ENCODE measurements at places on chromosomes 6 and 20.

DNA sequence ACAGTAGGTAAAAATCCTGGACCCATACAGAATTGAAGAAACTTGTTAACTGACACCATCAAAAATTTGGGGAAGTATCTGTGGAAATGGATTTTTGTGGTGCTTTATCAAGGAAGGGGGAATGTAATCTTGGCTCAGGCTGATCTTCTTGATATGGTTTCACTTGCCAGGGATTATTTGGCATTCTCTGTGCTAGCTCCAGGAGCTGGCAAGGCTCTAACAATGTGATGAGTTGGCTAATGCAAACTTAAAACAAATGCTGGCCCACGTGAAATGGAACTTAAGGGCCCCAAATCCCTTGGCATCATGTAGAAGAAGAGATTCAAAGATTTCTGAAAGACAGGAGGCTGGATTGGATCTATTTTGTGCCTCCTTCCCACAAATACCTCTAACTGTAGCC lies 13.1 kb downstream of the KCNS1 start:
- no peak for DNase-seq

DNA sequence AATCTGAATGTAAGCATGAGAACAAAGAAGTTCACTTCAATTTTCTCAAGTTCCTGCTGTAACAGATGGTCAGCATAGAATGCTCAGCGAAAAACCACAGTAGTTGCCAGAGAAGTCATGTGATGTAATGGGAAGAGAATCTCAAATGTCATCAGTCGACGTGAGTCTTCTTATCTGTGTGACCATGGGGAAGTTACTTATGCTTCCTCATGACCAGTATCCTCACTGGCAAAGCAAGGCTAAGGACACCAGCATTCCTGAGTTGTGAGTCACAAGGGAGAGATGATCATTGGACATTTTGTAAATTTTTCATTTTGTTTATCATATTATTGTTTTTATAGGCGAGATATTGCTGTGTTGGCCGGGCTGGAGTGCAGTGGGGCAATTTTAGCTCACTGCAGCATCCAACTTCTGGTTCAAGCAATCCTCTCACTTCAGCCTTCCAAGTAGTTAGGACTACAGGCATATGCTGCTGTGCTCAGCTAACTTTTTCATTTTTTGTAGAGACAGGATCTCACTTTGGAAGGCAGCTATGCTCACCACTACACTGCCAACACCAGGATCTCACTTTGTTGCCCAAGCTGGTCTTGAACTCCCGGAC lies 21.9 kb downstream of the SGK1 start:
- DNase-seq: no peak

- no peak for DNase-seq
These were observed 3.9 kb upstream of the LRP11 start for GRCh38 chr6:149867876-149868640.

DNA sequence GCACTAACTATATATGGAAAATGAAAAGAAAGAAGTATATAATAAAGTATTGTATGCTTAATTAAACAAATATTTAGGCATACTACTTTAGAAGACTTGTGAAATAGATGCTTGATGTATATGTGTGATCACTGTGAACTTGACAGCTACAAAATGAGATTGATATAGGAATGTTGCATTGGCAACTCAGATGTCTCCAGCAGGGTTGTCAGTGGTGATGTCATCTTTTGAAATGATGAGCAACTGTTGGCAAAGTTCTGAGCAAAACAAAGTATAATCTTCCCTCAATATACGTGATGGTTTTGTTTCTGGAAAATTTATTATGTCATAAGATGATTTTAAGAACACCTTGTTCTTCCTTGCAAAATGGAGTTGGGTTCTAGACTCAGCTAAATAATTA lies 133.8 kb downstream of the ARID1B start:
- DNase-seq: no peak

- no peak for DNase-seq
These were observed 134.0 kb upstream of the DTNBP1 start for GRCh38 chr6:15796844-15797243.

GRCh38 chr6:168906391-168906790 lies 347.3 kb downstream of the THBS2 start:
- DNase-seq: no peak

GRCh38 chr6:105902401-105903031 lies 183.6 kb upstream of the PRDM1 start:
- DNase-seq: no peak

DNA sequence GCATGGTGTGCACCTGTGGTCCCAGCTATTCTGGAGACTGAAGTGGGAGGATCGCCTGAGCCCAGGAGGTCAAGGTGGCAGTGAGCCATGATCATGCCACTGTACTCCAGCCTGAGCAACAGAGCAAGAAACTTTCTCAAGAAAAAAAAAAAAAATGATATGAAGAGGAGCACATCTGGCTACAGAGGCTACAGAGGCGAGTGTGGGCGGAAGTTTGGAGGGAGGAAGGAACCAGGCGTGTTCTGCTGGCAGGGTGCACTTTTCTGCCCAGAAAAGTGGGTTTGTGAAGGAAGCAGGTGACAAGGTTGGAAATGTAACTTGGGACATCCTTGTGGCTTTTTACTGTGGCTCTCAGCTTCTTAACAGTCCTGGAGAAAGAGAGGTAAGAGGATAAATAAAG lies 96.7 kb downstream of the SNX5 start:
- DNase-seq: no peak

DNA sequence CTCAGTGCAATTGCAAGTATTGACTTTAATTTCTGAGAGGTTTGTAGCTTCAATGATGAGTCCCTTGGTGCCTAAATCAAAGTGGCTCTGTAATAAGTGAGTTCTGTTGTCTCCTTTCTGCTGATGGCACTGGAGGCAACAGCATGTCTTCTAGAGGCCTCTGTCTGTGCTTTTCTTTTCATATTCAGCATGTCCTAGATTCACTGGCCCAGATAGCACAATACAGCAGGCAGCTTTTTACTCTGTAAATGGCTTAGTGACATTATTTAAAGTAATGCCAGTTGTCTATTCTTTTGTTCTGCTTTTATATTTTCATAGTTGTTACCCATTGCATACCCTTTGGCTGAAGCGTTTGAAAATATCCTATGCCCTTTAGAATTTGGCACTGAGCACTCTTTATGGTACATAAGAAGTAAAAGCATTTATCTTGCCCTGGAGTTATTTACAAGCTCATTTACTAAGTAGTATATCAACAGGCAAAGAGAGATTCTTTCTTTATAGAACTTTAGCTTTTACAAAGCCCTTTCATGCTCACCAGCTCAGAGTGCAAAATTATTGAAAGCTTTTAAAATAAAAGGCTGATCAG lies 271.5 kb upstream of the KCNQ5 start:
- no peak for DNase-seq

DNA sequence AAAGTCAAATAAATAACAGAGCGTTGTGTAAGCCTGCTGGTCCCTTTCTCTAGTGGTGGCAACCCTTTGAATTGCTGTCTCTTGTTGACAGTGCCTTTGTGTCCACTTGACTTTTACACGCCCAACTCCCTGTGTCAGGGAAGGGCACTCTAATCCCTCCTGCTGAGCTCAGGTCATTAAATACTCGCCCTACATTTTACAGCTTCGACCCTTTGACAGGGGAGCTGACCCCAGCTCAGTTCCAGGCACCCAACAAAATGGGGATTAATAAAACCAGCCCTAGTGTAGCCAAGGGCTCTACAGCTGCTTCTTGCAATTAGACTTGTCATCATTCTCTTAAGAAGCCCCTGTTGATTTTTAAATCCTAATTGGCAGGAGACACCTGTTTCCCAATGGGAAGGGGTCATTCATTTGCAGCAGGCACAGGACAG lies 308.2 kb downstream of the EYA4 start:
- no peak for DNase-seq

DNA sequence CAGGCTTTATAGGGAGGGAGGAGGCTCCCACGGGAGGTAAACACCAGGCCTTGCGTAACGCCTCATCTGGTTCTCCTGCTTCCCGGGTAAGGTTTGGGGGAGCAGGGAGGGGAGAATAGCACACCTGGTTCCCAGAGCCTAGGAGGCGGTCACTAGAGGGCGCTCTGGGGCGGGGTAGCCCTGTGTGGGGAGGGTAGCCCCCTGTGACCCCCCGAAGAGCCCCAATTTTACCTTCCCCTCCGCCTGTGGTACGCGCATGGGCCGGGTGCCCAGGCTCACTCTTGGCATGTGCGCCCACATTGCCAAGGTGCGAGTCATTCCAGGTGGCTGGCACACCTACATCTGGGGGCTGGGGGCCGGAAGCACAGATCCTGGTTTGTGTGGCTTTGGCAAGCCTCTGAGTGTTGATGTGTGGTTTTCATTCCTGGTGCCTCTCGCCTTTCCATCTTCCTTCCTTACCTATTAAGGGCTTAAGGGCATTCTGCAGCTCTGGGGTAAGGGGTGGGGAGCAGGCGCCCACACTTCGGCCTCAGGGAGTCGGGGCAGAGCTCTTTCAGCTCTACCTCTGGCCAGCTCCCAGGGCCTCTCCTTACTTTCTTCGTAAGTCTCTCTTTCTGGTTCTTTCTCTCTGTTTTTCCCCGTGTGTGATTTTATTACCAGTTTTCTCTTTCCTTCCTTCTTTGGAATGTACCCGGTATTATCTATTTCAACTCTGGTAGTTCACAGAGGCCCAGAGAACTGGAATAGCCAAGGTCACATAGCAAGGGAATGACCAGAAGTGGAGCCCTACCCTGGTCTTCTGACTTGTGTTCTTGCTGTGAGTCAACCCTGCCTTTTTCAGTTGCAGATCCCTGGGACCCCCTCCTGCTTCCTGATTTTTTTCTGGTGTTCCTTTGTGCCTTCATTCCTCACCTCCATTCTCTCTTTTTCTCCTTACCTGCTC lies 492 bp upstream of the RNF39 start:
- DNase-seq: no peak

GRCh38 chr6:161389756-161390155 lies 115.9 kb upstream of the AGPAT4 start:
- DNase-seq: no peak

DNA sequence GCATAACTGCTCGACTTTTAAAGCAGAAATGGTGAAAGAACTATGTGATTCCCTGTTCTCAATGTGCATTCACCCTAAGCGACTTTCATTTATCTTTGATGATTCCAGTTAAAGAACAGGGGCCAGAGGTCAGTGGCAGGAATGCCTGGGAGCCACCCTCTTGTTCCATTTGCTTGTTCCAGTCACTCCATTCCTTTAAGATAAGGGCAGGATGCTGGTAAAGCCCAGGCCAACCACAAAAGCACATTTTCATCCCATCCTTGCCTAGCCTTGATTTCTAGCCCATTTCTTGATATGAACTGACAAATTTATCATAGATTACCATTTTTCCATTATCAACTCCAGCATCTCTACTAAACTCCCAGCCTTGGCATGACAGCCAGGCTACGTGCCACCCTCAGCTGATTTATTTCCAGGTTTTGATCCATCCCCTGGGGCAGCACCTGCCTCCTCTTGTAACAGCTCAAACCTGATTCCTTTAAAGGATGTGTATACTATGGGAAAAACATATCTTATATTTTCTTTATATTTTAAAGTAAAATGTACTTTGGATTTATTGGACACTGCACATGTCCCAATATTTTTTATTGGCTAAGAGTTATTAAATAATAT lies 19.2 kb downstream of the HMGN3 start:
- DNase-seq: no peak

GRCh38 chr20:42474646-42475045 lies 715.1 kb downstream of the PTPRT start:
- no peak for DNase-seq

- DNase-seq: no peak
These were observed 2.6 kb downstream of the SPACA1 start for GRCh38 chr6:88050140-88050818.

DNA sequence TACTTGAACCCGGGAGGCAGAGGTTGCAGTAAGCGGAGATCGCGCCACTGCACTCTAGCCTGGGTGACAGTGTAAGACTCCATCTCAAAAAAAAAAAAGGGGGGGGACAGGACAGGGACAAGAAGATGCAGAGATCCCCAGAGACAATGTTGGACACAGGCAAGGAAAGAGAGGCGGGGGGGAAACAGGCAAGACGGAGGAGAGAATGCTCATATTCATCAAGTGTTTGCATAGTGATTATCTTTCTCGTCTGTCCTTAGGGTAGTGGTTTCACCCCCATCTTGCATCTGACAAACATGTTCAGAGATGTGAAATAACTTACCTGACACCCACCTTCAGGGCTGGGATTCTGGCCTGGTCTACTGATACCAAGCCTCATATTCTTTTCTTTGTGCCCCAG lies 29.0 kb downstream of the CHMP4B start:
- no peak for DNase-seq

DNA sequence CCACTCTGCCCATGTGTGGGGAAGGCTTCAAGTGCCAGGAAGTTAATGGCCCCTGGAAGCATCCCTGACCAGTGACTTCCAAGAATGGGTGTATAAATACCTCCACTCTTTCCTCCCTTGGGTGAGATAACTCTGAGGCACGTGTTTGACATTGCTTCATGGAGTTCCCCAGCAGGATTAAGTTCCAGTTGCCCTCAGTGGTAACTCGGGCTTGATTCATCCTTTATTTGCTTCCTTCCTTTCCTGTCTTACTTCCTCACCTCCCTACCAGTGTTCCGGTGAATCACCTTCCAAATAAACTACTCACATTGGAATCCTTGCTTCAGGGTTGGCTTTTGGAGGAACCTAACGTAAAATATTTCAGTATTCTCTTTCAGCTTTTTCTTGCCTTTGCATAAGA lies 84.6 kb upstream of the JAG1 start:
- DNase-seq: no peak

DNA sequence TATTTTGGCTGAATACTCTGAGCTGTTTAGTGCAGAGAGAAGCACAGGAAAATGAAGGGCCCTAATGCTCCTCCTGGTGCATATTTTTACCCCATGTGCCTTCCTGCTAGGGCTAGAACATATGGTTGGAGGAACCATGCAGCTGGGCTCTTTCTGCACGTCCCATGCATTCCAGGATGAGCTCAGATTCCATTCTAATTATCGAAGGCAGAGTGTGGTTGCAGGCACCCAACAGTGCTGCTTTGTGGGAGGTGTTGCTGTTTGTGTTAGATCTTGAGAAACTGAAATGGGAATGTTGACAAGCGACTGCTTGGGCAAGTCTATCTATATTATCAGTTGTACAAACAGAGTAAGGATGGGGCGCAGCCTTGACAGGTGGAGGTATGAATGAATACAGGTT lies 419.5 kb downstream of the DHX35 start:
- no peak for DNase-seq

- no peak for DNase-seq
These were observed 9.1 kb downstream of the CHRNA4 start for GRCh38 chr20:63351811-63352591.

DNA sequence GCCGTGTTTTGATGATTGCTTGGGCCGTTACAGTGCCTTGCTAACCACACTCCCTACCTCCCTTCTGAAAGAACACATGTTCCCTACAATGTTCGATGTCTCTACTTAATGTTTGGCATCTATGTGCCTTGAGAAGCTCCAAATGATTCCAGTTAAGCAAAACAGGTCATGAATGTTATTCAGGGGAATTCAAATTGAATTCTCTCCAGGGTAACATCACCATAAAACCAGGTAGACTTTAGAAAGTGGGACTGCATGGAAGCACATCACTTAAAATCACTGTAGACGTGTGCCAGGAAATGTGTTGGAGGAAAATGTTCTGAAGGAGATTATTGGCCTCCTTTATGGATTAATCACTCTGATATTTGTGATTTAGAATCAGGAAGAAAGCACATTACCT lies 128.1 kb downstream of the ADAT2 start:
- DNase-seq: no peak
